ENCODE measurements at places on chromosomes 2 and 18. TPM values are rescaled to one million over a fixed set of nuclear protein-coding genes. Genes with fewer than 3 reads are reported as not detected.
A peak's percentile ranks its signal among the peaks of the same experiment; 100 is the strongest.

Gene NDUFAF7
- total RNA-seq, result 25.2 TPM

Gene BCL2
- total RNA-seq, result 1.5 TPM

DNA sequence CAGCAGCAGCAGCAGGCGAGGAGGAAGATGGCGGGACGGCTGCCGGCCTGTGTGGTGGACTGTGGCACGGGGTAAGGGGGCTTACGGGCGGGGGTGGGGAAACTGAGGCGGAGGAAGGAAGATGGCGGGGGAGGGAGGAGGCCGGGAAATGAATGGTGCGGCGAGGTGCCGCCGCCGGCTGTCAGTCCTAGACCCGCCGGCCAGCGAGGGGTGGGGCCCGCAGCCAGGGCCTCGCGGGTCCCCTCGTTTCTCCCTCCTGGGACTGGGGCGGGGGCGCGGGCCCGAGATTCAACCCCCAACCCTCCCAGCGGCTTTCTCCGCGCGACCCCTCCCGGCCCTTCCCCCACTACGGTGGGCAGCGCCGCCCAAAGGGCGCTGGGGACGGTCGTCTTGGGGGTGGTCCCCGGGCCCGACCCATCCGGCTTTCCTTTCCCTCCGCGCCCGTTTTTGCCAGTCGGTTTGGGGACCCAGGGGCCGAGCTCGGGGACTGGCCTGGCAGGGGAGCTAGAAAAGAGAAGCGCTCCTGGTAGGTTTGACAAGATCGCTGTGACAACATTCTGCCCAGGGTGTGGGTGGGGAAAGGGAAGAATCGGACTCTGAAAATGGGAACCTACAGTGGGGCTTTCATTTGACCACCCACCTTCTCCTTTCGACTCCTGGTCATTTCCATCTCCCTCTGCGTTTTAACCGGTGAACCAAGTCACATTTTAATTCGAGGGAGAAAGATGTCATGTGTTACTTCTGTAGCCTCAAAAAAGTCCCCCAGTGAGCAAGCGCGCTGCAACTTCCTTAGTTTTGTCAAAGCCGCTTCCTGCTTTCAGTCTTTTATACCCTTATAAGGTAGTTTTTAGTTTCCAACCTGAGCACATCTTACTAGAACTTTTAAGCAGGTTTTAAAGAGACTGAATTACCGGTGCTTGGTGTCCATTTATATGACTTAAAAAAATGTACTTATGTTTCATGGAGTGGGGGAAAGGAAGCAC lies 655 bp downstream of the ACTR3 start:
- peak; percentile 83 for DNase-seq

DNA sequence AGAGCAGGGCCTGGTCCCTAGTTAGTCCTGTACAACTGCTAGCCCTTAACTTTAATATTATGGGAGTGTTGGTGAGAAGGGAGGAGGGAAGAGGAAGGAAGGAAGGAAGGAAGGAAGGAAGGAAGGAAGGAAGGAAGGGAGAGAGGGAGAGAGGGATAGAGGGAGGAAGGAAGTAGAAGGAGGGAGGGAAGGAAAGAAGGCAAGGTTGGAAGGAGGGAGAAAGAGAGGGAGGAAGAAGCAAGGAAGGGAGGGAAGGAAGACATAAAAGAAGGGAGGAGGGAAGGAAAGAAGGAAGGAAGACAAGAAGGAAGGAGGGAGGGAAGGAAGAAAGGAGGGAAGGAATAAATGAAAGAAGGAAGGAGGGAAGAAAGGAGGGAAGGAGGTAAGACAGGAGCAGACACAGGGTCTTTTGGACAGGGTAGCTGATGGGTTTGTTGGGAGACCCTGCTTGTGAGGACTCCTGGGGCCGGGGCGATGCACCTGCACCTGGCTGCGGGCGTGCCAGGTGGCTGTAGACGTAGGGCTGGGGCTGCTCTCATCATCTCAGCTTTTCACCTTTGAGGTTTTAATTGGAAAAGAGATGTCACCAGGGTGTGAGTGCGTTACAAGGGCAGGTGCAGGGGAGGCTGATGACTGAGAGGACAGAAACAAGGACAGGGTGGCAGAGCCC lies 5.9 kb upstream of the POMC start:
- no peak for DNase-seq

- DNase-seq, result peak; percentile 38
Measured at GRCh38 chr2:188485496-188485895, 193.8 kb downstream of the GULP1 start.

GRCh38 chr2:199409759-199410529 lies 47.8 kb downstream of the SATB2 start:
- peak; percentile 60 for DNase-seq

Measured in GM23248 (cell line).